ENCODE measurements at places on chromosomes 3 and 15.

DNA sequence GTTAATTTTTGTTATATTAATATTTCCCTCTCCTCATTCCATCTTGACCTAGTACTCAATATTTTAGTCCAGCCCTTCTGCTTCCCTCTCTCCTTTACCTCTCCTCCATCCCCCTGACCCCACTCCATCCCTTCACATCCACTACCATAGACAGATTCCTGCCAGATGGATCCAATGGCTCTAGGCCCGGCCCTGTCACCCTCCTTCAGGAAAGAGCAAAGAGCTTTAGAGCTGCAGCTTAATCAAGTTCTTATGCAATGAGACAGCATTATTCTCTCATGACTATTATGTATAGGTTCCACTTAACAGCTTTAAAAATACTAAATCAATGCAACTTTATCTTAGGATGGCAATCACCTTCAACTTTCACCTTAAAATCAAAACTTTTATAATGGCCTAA, 200.7 kb upstream of the TTC14 start:
- no peak for DNase-seq

DNA sequence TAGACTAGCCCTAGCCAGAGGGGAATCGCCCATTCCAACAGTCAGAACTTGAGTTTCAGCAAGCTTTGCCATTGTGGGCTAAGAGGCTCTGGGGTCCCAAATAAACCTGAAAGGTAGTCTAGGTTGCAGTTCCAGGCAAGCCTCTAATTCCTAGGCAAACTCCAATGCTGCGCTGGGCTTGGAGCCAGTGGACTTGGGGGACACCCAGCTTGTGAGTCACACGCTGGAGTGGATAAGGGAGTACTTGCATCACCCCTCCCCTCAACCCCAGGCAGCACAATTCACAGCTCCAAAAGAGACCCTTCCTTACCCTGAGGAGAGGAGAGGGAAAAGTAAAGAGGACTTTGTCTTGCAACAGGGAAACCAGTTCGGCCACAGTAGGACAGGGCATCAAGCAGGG, 105.2 kb upstream of the DPPA4 start:
- DNase-seq, result no peak

- DNase-seq, result no peak
Observed at GRCh38 chr3:24688446-24689148, 193.9 kb upstream of the THRB start.

GRCh38 chr3:133831966-133832801, 26.6 kb downstream of the SRPRB start:
- no peak for DNase-seq

GRCh38 chr3:149663966-149664365, 6.1 kb upstream of the WWTR1 start:
- no peak for DNase-seq

DNA sequence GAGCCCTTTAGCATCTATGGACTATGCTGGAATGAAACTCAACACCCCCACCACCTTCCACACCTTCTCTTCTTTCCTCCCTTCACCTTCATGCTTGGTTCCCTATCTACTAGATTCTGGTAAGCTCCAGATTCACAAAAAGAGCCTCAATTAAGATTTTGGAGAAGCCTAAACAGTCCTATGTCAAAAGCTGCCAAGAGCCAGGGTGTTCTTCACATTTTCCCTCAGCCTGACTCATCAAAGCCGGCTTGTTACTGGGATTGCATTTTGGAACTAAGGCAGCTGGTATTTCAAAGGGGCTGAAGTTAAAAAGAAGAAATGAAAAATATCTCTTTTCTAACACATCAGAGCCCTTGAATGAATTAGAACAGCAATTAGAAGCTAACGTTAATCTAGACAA, 247.7 kb downstream of the MYRIP start:
- no peak for DNase-seq

- DNase-seq, result no peak
Observed at GRCh38 chr3:116378077-116378476, 67.2 kb downstream of the LSAMP start.

GRCh38 chr15:47184003-47184907, 533.0 kb upstream of the SEMA6D start:
- DNase-seq, result peak; percentile 61

DNA sequence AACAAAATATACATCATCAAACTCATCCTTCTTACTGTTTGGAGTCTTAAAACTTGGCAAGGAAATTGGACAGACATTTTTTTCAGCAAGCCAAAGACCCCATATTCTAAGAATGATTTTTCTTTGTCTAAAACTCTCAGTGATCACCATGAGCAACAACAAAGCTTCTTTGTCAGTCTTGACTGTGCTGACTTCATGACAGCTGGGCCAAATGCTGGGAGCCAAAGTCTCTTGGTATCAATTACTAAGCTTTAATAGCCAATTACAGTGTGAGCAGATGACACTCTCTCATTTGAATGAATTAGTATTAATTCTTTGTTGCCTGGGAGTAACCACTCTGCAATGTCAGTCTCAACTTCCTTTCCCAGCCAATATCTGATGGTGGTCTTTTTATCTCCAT, 48.1 kb upstream of the GK5 start:
- no peak for DNase-seq

- DNase-seq, result no peak
Observed at GRCh38 chr3:135268941-135269532, 474.0 kb downstream of the EPHB1 start.

DNA sequence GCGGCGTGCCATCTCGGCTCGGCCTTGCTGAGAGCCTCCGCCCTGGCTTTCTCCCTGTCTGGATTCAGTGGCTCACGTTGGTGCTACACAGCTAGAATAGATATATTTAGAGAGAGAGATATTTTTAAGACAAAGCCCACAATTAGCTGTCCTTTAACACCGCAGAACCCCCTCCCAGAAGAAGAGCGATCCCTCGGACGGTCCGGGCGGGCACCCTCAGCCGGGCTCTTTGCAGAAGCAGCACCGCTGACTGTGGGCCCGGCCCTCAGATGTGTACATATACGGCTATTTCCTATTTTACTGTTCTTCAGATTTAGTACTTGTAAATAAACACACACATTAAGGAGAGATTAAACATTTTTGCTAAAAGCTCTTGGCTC, 54.1 kb downstream of the PLXNA1 start:
- DNase-seq, result no peak

DNA sequence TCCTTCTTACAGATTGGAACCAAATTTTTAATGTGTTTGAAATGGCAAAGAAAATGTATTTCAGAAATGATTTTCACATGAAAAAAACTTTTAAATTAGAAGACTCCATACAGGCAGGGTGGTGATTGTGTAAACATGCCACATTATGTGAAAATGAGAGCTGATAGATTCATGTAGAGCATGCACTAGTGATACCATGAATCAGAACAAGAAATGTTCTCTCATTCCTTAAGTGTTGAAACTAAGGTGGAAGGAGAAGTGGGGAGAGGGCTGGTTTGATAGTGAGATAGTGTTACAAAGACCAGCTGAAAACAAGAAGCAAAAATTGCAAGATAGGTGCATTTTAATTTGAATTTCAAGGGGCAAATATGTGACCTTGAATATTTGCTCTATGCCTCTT, 100.3 kb downstream of the CCNL1 start:
- no peak for DNase-seq

DNA sequence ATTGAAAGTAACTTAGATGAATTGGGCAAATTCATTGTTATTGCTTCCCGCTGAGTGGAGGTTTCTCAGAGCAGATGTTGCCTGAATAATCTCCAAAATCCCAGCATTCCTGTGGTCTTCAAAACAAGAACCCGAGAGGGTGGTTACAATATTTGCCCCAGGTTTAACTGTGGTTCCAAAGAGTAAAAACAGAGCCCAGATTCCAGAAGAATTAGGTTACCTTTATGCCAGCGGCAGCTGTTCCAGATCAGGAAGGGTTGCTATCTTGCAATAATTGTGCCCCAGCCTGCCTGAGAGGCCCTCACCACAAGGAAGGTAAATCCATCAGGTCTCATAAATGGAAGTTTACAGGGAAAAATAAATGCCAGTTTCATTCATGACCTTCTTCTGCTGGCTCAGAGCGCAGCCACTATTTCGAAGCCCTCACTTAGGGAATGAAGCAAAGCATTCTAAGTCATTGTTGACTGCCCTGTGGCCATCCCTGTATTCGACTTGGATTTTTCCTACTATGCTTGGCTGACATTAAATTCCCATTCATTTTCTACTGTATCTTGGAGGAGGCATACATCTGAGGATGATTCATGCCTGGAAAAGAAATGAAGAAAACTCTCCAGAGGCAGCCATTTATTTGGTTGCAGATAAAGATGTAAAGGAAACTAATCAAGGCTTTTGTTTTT, 54.6 kb downstream of the SSUH2 start:
- DNase-seq, result no peak

GRCh38 chr3:187673012-187673411, 2.8 kb upstream of the SST start:
- no peak for DNase-seq

DNA sequence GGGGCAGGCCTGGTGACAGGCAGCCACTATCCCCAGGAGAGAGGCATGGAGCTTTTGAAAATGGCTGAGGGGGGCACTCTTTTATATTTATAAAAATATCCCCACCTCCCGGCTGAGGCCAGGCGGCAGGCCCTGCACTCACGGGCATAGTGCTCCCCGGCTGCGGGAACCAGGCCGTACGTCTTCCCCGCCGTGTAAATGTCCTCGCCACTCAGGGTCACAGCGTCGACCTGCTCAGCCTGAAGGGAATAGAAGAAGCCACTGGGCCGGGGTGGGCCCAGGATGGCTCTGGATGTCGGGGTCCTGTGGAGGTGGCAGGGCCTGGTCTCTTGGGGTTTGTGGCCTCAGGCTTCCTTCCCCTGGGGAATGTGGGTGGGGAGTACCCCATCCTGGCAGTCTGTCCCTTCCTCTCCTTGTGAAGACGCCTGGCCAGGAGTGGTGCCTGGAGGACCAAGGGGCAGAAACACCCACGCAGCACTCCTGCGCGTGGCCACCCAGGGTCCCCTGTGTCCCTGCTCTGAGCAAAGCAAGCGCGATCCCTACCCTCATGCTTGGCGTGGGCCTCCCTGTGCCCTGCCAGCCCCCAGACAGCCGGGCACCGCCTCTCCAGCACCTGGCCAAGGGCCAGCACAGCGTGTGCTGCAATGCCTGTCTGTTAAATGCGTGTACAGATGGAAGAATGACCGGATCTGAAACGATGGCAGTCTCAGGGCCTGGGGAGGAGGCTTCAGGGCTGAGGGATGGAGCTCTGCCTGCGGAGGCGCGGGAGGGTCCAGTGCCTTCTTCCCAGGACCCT, 18.9 kb downstream of the MELTF start:
- no peak for DNase-seq

DNA sequence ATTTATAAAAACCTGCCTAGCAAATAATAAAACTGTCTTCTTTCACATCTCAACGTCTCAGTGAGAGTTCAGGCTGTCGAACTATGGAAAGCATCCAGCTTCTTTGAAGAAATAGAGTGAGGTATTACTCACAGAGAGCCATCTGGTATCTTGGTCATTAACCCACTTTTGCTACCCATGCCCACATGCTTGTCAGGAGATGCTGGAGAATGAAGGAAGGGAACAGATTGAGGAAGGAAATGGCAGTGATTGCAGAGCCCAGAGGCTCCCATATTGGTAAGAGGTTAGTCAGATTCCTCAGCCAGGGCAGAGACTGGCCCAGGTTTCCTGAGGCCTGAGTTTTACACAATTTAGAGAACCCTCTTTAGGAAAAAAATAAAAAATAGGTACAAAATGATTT, 119.1 kb downstream of the B3GALNT1 start:
- DNase-seq, result no peak

- DNase-seq, result no peak
Observed at GRCh38 chr15:70095408-70096214, 2.1 kb downstream of the TLE3 start.

DNA sequence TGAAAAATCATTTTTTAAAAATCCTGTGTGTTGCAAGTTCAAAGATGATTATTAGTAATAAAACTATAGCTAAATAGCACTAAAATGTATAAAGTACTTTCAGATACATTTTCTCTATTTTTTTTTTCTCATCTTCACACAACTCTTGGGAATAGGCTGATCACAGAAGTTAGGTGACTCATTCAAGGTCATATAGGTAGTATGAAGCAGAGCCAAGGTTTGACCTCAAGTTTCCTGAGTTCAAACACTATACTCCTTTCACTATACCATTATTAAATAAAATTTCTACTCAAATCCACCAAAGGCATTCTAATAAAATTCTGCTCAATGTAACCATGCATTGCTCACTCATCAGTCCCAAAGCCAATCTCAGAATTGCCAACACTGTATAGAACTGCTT, 21.3 kb downstream of the FRMD5 start:
- no peak for DNase-seq

- DNase-seq, result peak; percentile 33
Observed at GRCh38 chr3:58766587-58767282, 100.2 kb upstream of the FAM3D start.

- DNase-seq, result no peak
Observed at GRCh38 chr3:62631488-62631887, 243.7 kb downstream of the CADPS start.

GRCh38 chr3:134197681-134198261, 52.9 kb downstream of the RYK start:
- DNase-seq, result peak; percentile 32

DNA sequence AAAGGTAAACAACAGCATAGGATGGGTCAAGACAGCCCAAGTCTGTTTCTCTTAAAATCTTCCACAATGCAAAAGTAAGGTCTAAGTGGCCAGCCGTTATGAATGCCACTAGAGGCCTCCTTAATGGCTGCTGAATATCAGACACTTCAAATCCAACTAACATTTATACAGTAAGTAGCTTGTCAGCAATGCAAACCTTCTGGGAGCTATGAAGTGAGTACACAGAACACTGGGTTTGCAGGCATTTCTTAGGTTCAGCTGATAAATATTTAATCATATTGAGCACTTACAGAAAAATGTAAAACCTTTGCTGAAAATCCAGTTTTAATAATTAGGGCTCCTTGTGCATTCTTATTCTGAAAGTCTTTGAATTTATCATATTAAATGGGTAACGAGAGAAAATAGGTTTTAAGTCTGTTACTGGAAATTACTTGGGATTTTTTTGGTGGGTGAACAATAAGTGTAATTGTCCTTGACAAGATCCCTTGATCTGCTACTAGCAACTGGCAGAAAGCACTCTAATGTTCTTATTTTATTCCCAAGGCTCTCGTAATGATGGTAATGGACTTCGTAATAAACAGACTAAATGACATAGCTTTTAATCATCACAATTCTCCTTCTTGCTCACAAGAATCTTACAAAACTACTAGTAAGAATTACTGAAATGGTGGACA, 141.7 kb upstream of the GPR149 start:
- DNase-seq, result peak; percentile 68

- no peak for DNase-seq
Observed at GRCh38 chr3:81871358-81872155, 110.1 kb upstream of the GBE1 start.

GRCh38 chr3:15851735-15852134, 54.0 kb upstream of the ANKRD28 start:
- DNase-seq, result no peak

- DNase-seq, result no peak
Observed at GRCh38 chr15:71742964-71743363, 67.4 kb upstream of the NR2E3 start.

DNA sequence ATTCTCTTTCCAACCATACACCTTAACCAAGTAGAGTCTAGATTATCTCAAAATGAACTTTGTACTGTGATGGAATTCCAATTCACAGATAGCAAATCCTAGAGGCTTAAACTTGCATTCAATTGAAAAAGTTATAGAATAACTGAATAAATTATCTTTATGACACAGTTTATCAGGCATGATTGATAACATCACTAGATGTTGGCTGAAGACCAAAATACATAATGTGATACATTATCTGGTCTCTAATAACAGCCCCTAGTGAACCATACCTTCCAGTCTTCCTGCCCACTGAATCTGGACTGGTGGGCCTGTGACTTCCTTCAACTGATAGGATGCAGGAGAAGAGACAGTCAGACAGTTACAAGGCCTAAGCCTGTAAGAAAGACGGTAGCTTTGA, 165.2 kb upstream of the CMC1 start:
- no peak for DNase-seq

All from NCI-H1436 (cell line).